ENCODE measurements at places on chromosomes 2 and 18. TPM values are rescaled to one million over a fixed set of nuclear protein-coding genes. Genes with fewer than 3 reads are reported as not detected.

DNA sequence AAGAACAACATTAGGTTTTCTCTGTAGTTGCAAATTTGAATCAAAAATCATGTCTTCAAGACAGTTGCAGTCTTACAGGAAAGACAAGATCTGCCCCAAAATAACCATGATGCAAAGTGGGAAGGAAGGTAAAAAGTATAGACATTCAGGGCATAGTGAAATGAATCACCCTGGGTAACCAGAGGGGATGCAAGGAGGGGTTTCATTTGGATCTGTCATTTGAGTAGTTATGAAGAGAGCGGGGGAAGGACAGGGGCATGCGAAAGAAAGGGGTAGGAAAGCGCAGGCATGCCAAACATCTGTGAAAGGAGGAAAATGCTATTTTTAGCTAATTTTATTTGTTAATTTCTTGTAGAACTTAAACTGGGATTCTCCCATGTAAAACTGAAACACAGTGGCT lies 219.1 kb upstream of the BOD1L2 start:
- no peaks in the 10 kb centered on the region for H3K36me3 ChIP-seq
- H3K27me3 ChIP-seq = no peaks in the 10 kb centered on the region
- H3K4me1 ChIP-seq = no peaks in the 10 kb centered on the region
- no peak for DNase-seq
- no peak overlapping the region for H3K4me3 ChIP-seq

PDCD1 gene
- 1.0 TPM for total RNA-seq

GRCh38 chr2:64223055-64223454 lies 78.8 kb upstream of the PELI1 start:
- no peaks in the 10 kb centered on the region for H3K4me1 ChIP-seq
- H3K4me3 ChIP-seq = no peak overlapping the region
- no peak for DNase-seq
- peak overlapping the region; percentile 31 for H3K27ac ChIP-seq

CFAP53 gene
- total RNA-seq = 0.30 TPM

GRCh38 chr2:44244135-44244871 lies 31.0 kb upstream of the SLC3A1 start:
- H3K4me1 ChIP-seq = no peaks in the 10 kb centered on the region
- peak overlapping the region; percentile 11 for H3K4me3 ChIP-seq
- DNase-seq = no peak
- H3K27ac ChIP-seq = no peak overlapping the region

GRCh38 chr2:27294928-27295327 lies 12.7 kb downstream of the TRIM54 start:
- no peak overlapping the region for H3K27ac ChIP-seq
- no peak overlapping the region for H3K4me3 ChIP-seq
- H3K36me3 ChIP-seq = peaks cover 7% of the 10 kb centered on the region

DNA sequence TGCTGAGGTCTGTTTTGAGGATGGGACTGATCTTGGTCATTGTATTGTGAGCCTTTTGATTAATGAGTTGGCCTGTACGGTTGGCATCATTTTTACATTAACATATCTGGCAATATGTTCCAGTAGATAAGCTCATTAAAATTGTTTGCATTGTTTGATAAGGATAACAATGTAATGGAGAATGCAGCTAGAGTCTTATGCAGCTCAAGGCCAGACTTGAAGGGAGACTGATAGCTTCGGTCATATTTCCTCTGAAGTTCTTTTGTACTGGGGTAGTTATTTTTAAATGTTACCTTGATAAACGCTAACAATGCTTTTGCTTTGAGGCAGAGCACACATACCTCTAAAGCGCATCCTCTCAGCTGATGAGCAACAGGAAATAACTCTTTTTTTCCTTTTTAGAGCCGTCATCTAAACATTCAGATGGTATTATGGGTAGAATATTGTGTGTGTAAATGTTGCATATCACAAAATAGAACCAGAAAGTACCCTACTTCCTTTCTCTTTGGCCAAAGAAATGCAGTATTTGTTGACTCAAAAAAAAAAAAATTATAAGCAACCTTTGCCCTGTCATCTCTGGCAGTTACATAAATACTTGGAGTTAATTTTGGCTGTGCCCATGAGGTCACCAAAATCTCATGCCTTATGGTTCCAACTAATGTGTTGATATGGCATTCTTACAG lies 1.3 kb downstream of the MAPRE2 start:
- peak overlapping the region; percentile 89 for H3K27ac ChIP-seq
- no peaks in the 10 kb centered on the region for H3K27me3 ChIP-seq
- peak overlapping the region; percentile 76 for H3K4me3 ChIP-seq
- peaks cover 59% of the 10 kb centered on the region for H3K4me1 ChIP-seq
- no peaks in the 10 kb centered on the region for H3K36me3 ChIP-seq

- no peaks in the 10 kb centered on the region for H3K36me3 ChIP-seq
- peaks cover under 1% of the 10 kb centered on the region for H3K4me1 ChIP-seq
- H3K4me3 ChIP-seq = no peak overlapping the region
- H3K27me3 ChIP-seq = peaks cover 2% of the 10 kb centered on the region
Observed at GRCh38 chr18:57347784-57348183, 4.6 kb upstream of the ST8SIA3 start.

DNA sequence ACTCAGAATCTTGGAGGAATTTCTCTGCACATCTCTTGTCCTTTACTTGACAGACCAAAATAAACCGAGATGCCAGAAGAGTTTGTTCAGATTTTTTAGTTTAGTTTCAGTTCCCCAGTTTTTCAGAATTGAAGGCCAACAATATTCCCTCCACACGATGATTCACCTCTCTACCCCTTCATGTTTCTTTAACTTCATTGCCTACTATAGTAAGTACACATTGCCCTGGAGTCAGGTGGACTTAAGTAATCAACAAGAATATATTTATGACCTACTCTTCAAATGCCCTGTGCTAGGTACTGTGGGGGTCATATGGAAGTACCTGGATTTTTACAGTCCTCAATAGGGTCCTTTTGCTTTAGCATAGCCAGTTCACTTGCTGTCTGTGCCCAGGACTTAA lies 79.6 kb upstream of the CTLA4 start:
- H3K27me3 ChIP-seq = no peaks in the 10 kb centered on the region
- DNase-seq = no peak
- H3K4me3 ChIP-seq = no peak overlapping the region
- peak overlapping the region; percentile 59 for H3K27ac ChIP-seq

DPY30 gene
- total RNA-seq = 40.8 TPM

GRCh38 chr2:122166820-122167219 lies 411.4 kb downstream of the TSN start:
- H3K4me1 ChIP-seq = no peaks in the 10 kb centered on the region
- no peaks in the 10 kb centered on the region for H3K27me3 ChIP-seq
- no peak overlapping the region for H3K27ac ChIP-seq
- H3K36me3 ChIP-seq = no peaks in the 10 kb centered on the region

- no peaks in the 10 kb centered on the region for H3K4me1 ChIP-seq
- no peaks in the 10 kb centered on the region for H3K27me3 ChIP-seq
- H3K27ac ChIP-seq = no peak overlapping the region
- H3K36me3 ChIP-seq = no peaks in the 10 kb centered on the region
Observed at GRCh38 chr2:173520918-173521317, 166.2 kb downstream of the CDCA7 start.

DNA sequence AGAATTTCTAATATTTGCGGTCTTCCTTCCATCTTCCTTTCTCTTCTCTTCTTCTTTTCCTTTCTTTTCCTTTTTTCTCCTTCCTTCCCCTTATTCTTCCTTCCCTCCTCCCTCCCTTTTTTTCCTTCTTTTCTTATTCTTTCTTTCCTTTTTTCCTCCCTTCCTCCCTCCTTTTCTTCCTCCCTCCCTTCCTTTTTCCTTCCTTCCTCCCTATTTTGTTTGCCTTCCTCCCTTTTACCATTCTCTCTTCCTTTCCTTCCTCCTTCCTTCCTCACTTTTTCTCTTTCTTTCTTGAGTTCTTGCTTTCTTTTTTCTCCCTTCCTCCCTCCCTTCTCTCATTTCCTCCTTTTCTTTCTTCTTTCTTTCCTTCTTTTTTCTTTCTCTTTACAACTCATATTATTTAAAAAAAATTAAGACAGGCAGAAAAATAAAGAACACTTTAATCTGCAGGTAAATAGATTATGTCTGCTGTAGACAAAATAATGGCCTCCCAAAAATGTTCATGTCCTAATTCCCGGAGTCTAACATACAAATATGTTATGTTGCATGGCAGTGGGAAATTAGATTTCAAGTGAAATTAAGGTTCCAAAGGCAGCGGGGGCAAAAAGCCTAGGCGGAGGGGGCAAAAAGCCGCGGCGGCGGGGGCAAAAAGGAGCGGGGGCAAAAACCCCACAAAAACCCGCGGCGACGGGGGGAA lies 152.4 kb downstream of the ANKRD30BL start:
- peak overlapping the region; percentile 10 for H3K4me3 ChIP-seq
- H3K27ac ChIP-seq = no peak overlapping the region
- peaks cover 9% of the 10 kb centered on the region for H3K4me1 ChIP-seq
- H3K36me3 ChIP-seq = no peaks in the 10 kb centered on the region
- peaks cover 5% of the 10 kb centered on the region for H3K27me3 ChIP-seq

DNA sequence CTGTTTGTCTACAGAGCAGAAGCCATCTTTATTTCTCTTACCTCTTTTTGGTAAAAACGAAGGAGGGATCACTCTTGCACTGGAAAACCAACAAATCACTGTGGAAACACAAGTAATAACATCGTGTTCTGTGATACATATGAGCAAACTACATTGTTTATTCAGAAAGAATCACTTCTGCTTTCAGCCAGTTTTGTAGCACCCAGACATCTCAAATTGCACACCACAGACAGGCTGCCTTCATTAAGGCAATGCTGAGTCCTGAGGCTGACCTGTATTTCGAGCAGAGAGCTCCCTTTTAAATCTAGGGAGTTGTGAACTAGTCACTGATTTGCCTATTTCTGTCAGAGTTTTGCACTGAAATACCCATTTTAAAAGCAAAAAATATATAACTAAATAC lies 1003.2 kb upstream of the FAM98A start:
- no peak overlapping the region for H3K4me3 ChIP-seq
- H3K27ac ChIP-seq = no peak overlapping the region
- no peaks in the 10 kb centered on the region for H3K27me3 ChIP-seq
- DNase-seq = no peak

- no peaks in the 10 kb centered on the region for H3K27me3 ChIP-seq
- H3K36me3 ChIP-seq = no peaks in the 10 kb centered on the region
- no peak overlapping the region for H3K27ac ChIP-seq
Observed at GRCh38 chr2:39994151-39994550, 215.1 kb upstream of the THUMPD2 start.

- no peaks in the 10 kb centered on the region for H3K27me3 ChIP-seq
- H3K36me3 ChIP-seq = no peaks in the 10 kb centered on the region
- DNase-seq = no peak
- H3K4me3 ChIP-seq = no peak overlapping the region
- H3K27ac ChIP-seq = peak overlapping the region; percentile 29
- H3K4me1 ChIP-seq = no peaks in the 10 kb centered on the region
Observed at GRCh38 chr2:105571445-105571987, 172.7 kb upstream of the FHL2 start.

DNA sequence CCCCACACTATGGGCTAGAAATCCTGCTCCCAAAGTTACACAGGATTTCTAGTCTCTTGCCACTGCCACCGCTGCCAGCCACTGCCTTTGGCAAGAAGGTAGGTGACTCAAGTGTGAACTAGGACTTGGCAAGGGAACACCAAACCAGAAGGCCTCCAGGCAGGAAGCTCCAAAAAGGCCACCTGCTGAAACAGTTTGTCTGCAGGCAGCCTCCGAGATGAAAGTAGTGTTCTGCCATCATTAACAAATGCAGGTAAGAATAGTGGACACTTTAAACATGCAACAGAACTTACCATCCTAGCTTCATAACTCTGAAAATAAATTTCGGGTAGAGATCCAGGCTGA lies 3.9 kb downstream of the ANKRD44 start:
- H3K36me3 ChIP-seq = no peaks in the 10 kb centered on the region
- no peak for DNase-seq
- H3K4me1 ChIP-seq = no peaks in the 10 kb centered on the region

DNA sequence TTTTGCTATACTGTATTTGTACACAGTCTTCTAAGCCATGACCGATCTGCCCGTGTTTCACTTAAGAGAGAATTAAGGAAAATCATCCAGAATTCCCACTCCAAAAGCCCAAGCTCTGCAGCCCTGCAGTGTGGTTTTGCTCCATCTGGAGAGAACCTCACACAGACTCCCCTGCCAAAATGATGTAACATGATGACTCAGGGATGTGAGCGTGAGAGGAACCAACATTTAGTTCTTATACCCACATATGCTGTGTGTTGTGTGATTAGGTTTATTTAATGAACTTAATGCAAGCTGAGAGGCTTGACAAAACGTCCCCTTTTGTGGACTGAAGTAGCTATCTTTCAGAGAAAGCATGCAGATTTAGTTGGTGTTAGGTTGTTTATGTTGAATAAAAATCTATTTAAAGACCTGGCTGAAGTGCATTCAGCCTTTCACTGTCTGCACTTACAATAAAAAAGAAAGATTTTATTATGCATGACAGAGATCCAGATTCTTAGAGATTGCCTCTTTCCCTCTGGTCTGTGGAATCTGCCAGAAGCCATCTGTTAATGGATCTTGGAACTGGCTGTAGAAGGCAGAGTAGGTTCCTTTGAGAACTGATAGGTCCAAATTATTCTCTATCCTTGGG lies 6.3 kb downstream of the RAB12 start:
- H3K4me1 ChIP-seq = no peaks in the 10 kb centered on the region
- H3K4me3 ChIP-seq = no peak overlapping the region
- H3K27me3 ChIP-seq = no peaks in the 10 kb centered on the region
- no peaks in the 10 kb centered on the region for H3K36me3 ChIP-seq
- no peak for DNase-seq
- H3K27ac ChIP-seq = peak overlapping the region; percentile 65

DNA sequence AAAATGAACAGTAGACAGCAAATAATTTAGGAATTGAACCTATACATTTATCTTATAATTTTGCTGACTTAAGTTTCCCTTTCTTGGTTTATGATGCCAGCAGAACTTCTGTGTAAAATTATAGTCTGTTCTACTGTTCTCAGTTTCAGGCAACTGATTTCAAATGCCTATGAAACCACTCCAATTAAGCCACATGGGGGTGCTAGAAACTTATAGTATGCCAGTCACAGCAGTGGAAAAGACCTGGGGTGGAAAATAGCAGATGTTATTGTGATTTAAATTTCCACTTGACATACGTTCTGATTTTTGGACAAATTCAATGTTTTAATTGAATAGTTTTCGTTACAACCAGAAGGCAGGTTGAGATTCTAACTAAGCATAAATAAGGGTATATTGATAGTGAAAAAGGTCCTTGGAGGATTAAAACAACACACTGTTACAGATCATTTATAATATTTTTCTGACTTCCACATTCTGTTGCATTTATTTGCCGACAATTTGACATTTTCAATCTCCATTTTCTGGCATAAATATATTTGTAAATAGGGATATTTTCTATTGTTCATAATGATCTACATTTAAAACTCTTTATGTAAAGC lies 61.4 kb downstream of the CPS1 start:
- H3K4me1 ChIP-seq = no peaks in the 10 kb centered on the region
- no peak overlapping the region for H3K27ac ChIP-seq
- no peaks in the 10 kb centered on the region for H3K27me3 ChIP-seq

GNAL gene
- 2.7 TPM for total RNA-seq
